AG10803 (cell line): ENCODE measurements at places on chromosomes 11 and 22.

- no peak for DNase-seq
Observed at GRCh38 chr11:79362206-79362757, 78.5 kb downstream of the TENM4 start.

DNA sequence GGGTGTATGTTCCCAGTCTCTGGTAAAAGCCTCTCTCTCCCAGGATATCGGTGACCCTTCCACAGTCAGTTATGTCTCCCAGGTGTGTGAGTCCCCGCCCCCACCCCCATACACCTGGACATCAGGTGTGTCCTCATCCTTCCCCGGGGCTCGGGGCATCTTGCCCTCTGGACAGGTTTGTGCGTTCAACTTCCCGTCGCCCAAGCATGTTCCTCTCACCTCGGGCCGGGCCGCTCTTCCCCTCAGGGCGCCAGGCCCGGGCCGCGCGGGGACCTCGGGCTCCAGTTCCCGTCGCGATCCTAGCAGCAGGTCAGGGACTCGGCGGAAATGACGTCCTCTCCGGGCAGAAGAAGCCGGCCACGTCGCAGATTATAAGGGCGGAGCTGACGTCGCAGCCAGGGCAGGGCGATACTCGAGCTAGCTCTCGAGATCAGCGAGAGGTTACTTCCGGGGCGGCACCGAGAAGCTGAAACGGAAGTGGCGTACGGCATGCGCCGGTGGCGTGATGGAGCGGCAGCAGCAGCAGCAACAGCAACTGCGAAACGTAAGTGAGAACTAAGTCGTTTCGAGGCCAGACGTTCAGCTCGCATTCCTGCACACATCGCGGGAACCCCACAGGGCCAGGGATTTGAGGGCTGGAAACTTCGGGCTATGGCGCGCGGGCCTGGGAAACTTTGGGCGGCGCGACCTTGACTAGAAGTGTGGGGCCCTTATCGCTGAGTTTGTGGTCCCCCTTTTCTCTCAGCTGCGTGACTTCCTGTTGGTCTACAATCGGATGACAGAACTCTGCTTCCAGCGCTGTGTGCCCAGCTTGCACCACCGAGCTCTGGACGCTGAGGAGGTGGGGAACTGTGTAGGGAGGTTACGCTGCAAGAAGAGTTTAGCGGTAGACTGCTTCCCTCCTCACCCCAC, at the start of the genes ARFIP2 and TIMM10B:
Gene ARFIP2, minus strand, starts transcription at position 320 of the 912 bp plus-strand sequence. CDS start 910 bp downstream, outside the sequence.
Gene TIMM10B, plus strand, starts transcription at position 490 of the 912 bp plus-strand sequence. Its CDS starts 16 bp downstream, at position 506.
- DNase-seq: peak; percentile 97

DNA sequence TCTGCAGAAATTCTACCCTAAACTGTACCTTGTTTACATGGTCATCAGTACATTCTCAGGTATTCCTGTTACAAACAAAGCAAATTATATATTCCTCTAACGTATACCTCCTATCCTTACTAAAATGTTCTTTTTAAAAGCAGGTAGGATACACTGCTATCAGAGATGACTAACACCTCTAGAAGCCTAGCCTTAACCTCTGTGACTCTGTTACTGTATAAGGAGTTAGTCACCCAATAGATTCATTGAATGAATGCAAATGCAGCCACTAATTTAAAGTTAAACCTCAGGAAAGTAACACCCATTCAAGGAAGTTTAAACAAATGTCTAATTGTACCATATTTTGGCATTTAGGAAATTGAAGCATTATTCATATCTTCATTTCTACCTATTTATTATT, 82.2 kb downstream of the FCHSD2 start:
- DNase-seq: no peak

DNA sequence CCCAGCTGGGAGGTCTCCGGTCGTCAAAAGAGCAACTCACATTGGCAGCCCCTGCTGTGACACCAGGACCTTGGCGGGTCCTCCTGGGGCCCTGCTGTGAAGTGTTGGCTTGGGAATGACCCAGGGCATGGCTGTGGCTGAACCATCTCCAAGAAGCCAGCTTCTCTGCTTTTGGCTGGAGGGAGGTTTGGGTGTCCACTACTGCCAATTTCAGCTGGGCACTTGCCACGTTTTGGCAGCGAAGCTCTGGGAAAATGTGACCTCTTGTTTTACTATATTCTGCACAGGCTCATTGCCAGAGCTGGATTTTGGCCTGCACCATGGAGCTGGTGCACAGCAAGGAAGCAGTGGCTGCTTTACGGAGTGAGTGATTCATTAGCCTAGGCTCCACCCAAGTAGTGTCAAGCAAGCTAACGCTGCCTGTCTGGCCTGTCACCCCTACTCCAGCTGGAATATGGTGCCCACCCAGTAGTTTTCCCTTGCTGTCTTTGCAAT, 24.3 kb upstream of the SMCO4 start:
- DNase-seq: peak; percentile 50

DNA sequence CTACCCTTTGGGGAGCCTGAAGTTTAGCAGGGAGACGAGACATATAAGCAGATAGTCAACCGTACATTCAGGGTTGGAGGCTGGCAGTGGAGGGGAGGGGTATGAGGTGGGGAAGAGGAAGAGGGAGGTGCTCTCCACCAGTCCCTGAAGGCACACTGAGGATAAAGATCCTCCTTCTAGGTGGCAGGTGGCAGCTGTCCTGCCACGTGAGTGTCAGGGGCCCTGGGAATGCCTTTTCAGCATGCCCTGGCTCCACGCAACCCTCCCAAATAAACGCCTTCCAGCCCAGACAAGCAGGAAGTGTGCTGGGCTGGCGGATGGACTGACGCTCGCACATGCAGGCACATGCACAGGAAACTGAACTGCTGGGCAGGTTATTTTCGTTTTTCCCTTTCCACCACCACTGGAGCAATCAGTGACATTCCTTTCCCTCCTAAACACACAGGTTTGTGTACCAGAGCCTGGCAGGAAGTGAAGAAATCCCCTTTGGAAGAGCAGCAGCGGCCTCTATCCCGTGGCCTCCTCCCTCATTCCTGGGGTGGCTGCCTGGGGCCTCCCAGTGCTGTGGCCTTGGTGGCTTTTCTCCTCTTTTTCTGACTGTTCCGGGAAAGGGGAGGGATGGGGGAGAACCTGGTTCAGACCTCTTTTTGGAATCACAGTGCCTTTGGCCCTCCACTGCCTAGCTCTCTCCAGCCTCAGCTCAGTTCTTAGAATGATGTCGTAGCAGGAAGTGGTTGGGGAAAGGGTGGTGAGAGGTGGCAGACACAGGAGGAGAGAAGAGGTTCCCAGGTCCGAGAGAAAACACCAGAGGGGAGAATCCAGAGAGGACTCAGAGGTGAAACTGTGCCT, 157.0 kb upstream of the TIMP3 start:
- DNase-seq: peak; percentile 59

DNA sequence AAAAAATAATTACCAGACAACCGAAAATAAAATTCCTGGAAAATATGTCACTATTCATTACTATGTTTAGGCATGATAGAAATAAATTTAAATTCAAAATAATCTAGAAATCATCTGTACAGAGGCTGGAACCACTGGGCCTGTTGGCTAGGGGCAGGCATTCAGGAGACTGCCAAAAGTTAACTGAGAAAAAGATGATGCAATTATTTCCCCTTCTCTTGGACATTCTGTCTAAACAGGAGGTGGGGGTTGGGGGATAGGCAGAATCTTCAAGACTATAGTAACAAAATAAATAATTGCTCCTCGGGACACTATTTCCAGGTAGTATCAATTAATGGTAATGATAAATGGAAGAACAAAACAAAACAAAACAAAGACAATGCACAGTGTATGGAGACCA, 14.1 kb downstream of the BTBD10 start:
- DNase-seq: peak; percentile 63

- DNase-seq: peak; percentile 79
Observed at GRCh38 chr22:27097933-27098332, 440.5 kb downstream of the MIAT start.

DNA sequence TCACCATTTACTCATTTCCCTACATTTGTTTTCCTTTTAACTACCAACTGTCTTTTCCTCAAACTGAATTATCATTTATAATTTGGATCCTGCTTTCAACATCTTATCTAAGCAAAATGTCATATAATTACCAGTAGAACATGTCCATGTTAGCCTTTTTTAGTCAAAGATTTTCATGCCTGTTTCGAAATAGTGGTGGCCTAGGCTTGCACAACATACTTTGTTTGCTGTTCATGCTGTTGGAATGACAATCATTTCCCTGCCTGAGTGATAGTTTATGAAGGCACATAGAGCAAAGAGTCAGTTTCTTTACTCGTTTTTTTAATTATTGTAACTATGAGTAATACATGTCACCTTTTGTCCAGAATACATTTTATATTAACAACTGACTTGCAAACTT, 144.3 kb upstream of the ANO3 start:
- peak; percentile 88 for DNase-seq

DNA sequence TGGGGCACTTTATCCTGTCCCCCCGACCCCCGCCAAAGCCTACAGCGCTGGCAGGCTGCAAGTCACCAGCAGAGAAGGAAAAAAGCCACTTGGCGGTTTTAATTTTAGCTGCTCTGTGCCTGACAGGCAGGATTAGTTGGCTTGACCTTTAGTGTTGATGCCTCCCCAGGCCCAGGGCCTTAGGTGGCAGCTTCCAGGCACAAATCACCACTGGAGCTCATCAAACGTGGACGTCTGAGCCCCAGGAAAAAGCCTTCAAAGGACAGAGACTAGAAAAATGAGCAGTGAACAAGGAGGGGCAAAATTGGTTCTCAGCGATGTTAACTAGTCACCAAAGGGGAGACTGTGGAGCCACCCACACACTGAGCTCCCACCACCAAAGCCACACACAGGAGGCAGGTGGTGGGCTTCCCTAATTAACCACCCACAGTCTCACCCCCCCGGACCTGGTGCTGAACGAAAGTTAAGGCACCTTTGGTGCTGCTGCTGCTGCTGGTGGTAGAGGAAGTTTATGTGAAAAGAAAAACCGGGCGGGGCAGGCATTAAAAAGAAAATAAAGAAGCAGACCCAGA, 4.4 kb upstream of the PYGM start:
- no peak for DNase-seq

- no peak for DNase-seq
Observed at GRCh38 chr11:81033779-81034540, 1593.1 kb upstream of the TENM4 start.

- no peak for DNase-seq
Observed at GRCh38 chr11:116822575-116822974, 529 bp downstream of the APOA4 start.

DNA sequence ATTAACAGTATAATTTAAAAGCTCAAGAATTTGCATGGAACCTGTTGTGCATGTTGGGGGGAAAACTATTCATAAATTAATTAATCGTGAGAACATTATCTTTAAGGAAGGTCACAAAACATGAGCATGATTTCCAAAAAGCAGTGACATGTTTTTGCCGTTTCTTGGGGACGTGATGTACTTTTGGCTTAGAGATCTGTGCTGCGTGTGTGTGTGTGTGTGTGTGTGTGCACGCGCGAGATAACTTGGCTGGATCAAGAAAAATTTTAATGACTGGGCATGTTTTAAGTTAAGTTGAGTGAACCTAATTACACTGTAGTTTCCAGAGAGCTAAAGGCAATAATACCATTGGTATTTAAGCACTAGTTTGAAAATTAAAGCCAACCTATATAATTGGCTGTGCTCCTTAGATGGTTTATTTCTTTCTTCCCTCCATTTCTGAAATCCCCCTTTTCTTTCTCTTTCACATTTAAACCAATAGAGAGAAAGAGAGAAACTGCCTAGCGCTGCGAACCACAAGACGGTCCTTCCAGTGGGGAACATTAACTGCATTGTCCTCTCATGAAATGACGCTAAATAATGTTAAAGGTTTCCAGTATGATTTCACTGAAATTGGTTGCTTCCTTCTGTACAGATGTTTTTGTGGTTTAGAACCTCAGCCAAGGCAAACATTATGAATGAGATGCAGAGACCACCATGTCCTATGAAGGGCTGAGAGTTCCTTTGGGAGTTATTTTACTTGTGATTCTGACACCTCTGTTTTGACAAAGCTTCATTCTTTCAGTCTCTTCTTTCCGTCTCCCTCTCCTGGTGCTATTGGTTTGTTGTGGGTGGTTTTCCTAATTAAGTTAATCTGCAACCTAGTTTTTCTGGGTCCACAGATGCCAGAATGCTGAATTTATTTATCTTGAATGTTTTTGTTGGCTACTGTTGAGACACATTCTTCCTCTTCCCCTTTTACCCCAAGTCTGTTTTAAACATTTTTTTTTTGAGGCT, 51.7 kb downstream of the ZBTB16 start:
- no peak for DNase-seq

DNA sequence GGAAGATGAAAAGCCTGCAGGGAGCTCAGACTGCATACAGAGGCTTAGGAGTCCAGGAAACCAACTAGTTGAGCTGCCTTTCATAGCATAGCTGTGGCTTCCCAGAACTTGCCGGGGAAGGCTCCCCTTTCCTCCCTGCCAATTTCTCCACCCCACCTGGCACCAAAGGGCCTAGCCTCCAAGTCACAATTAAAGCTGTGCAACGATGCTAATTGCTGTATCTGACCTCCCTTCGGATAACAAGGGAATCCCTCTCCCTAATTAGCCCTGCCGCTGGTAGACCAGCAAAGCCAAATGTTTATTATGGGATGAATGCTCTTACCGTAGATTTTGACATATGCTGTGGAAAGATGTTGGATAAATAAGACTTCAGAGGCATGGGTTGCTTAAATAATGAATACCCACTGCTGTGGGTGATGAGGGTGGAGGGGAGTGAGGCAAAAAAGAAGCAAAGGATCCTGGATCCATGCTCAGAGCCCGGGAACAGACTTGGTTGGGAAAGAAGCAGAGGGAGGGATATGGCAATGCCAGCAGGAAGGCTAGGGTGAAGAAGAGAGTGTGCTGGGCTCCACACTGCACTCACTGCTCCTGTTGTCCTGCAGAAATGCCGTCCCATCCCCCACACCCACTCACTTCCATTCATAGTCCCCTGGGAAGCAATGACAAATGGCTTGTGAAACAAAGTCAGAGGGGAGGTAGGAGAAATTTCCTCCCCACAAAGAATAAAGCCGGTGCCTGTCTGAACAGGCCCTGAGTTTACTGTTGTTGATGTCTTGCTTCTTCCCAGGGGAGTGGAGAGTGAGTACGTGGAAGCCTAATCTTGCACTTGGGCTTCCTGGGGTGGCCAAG, 608.1 kb upstream of the CADM1 start:
- no peak for DNase-seq

DNA sequence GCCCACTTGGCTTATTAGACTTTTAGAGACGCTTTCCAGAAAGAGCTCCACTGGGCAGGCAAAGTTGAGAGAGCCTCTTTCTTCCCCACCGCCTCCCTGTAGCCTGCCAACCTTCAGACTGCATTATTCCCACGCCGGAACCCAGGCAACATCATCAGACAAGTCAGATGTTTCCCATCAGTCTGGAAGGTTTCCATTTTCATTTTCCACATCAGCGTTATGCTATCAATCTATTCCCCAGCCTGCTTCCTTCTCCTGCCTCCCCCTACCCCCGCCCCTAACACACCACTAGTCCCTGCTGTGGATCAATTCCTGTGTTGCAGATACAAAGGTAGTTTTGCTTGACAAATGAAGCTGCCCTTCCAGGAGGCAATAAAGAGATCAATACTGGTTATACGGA, 184.8 kb downstream of the DSCAML1 start:
- DNase-seq: no peak

DNA sequence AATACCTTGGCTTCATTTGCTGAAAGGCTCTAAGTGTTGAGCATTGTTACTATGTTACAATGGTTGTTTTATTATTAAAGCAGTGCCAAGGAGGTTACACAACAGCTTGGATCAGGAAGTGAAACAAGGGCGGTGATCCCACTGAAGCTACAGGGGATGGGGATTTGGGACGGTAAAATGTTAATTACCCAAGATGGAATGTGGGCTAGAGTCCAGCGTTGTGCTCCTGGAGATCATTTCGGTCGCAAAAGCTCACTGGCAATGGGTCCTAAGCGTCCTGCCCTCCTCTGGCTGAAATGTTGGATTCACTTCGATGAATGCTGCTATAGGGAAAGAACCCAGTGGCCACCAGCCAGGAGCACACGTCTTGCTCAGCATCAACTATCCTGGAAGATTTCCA, 48.3 kb downstream of the FAM83F start:
- peak; percentile 75 for DNase-seq

GRCh38 chr11:12176410-12176809, 66.0 kb downstream of the MICAL2 start:
- no peak for DNase-seq
